NCI-H2081 treated with DMSO at 0.1 percent for 48 hours (cell line): ENCODE measurements at places on chromosomes 11 and 22.

- peak; percentile 52 for DNase-seq
Observed at GRCh38 chr11:83007477-83007876, 64.2 kb downstream of the RAB30 start.

- DNase-seq: no peak
Observed at GRCh38 chr11:72179804-72180396, 12.0 kb upstream of the FOLR1 start.

GRCh38 chr11:129596351-129596750, 219.3 kb upstream of the TMEM45B start:
- DNase-seq: no peak

GRCh38 chr11:133911171-133911570, 45.6 kb downstream of the IGSF9B start:
- no peak for DNase-seq

DNA sequence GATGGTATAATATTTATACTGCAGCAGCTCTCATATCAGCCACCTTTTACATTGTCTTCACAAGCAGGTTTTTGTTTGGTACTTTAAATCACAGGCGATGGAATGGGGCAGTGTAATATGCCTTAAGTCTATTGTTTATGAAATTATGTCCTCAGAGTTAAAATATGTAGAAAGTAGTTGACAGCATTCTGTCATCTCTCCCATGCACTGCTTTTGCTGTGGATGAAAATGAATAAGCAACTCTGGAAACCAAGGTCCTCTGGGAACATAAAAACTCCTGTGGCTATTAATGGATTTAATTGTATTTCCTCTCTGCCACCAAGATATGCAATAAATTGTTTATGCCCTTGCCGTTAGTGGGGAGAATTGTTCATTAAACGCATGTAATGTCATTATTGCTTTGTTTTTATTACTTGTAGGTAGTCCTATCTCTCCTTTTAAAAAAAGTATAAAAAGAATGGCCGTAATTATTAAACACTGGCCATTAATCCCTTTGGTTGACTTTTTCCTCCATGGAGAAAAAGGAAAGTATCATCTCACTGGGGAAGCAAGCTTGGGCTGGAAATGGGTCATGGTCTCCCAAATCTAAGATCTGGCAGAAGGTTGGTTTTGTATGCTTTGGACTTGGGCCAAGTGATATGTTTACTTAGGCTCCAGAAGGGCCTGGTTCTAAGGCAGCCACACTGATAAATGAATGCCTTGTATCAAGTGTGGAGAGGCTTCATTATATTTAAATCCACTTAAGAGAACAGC, 13.1 kb downstream of the PACS1 start:
- no peak for DNase-seq

- DNase-seq: no peak
Observed at GRCh38 chr11:120527111-120527761, 15.7 kb downstream of the GRIK4 start.

- DNase-seq: no peak
Observed at GRCh38 chr11:6245536-6245935, 6.6 kb downstream of the CNGA4 start.

DNA sequence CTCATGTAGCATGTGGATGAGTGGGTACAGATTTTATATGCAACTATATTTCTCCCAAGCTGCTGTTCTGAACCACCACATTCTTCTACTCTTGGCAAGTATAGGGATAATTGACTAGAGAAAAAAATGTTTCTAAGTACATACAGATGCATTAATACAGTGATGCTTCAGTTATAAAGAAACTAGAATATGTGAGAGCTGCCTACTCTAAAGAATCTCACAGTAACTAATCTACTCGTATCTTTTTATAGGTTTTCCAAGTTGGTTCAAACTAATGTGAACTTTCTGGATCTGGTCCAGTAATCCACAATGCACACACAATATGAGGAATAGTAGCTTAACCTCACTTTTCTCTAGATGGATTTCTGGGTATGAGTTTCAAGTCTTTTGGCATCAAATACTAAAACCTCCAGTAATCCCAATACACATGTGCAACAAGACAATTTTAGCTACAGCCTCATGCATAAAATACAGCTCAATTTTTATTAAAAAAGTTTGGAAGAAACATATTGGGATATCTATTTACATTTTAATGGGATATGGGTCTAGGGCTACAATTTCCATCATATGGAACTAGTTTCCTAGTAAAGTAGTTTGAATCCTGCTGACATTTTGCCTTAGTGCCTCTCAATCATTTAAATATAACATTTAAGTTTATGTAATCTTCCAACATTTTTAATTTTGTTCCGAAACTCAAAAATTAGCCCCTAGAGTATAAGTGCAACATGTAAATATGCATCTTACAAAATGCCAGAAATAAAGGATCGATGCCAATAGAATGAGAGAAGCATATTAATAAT, 2209.7 kb downstream of the LRRC4C start:
- no peak for DNase-seq

GRCh38 chr11:134398079-134398444, 14.0 kb downstream of the B3GAT1 start:
- no peak for DNase-seq

DNA sequence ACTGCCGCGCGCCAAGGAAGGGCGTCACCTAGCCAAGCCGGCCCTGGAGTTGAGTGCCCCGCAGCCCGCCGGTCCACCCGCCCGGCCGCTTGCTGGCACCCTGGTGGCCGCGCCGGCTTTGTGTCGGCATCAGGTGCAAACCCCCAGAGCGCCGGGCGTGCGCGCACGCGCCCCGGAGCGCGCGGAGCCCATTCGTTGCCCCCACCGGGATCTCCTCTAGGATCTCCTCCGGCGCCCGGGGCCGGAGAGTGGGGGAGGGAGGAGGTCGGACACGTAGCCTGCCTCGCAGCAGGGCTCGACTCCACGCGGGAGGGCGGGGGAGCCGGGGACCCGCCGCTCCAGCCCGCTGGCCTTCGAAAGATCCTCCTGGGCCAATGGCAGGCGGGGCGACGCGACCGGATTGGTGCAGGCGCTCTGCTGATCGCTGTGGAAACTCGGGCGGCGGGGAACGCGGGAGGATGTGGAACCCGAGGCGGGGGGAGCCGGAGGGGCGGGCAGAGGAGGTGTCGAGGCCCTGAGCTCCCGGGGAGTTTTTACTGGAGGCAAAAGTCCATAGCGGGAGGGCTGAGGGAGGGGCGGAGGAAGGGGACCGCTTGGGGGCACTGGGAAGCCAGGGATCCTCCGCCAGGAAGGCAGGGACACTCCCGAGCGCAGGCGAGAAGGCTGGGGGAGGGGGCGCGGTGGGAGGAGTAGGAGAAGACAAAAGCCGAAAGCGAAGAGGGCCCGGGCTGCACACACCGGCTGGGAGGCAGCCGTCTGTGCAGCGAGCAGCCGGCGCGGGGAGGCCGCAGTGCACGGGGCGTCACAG, at the start of gene FADS2:
Gene FADS2, plus strand, starts transcription at position 730 of the 808 bp plus-strand sequence. CDS start 91 bp downstream, outside the sequence.
- peak; percentile 86 for DNase-seq
